ENCODE measurements at places on chromosomes 4 and X. TPM values are rescaled to one million over a fixed set of nuclear protein-coding genes. Genes with fewer than 3 reads are reported as not detected.

Gene ZNF827
- total RNA-seq, result 17.5 TPM

Gene CENPVL1
- not detected for total RNA-seq

Gene CNKSR2
- total RNA-seq, result 8.4 TPM

Gene EVC2
- total RNA-seq, result not detected

Gene GDPD2
- not detected for total RNA-seq

Gene CASP3
- total RNA-seq, result 27.5 TPM

Gene FGB
- total RNA-seq, result not detected

Gene REPS2
- not detected for total RNA-seq

Gene PLAC1
- not detected for total RNA-seq

Gene PTPN13
- total RNA-seq, result not detected

Gene SERTM2
- total RNA-seq, result 0.05 TPM

Gene NOA1
- 26.0 TPM for total RNA-seq

DNA sequence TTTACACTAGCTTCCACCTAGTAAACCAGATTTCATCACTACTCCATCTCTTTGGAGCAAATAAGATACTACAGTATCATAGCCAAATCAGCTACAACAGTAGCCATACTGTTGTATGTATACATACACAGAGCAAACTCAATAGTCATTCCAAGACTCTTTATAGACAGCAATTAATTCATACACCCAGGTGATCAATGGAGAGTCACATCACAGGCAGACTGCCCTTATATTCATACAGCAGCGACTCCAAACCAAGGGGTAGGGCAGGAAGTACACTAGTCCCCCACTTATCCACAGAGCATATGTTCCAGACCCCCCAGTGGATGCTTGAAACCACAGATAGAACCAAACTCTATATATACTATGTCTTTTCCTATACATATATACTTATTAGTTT lies 76.6 kb downstream of the FBXW7 start:
- H3K27ac ChIP-seq, result no peak overlapping the region
- H3K4me1 ChIP-seq, result peaks cover 63% of the 10 kb centered on the region
- no peaks in the 10 kb centered on the region for H3K27me3 ChIP-seq
- peaks cover 3% of the 10 kb centered on the region for H3K36me3 ChIP-seq

GRCh38 chrX:72304877-72305276 lies 837 bp downstream of the CITED1 start:
- no peak overlapping the region for H3K27ac ChIP-seq
- no peaks in the 10 kb centered on the region for H3K36me3 ChIP-seq
- H3K4me1 ChIP-seq, result peaks cover 20% of the 10 kb centered on the region

DNA sequence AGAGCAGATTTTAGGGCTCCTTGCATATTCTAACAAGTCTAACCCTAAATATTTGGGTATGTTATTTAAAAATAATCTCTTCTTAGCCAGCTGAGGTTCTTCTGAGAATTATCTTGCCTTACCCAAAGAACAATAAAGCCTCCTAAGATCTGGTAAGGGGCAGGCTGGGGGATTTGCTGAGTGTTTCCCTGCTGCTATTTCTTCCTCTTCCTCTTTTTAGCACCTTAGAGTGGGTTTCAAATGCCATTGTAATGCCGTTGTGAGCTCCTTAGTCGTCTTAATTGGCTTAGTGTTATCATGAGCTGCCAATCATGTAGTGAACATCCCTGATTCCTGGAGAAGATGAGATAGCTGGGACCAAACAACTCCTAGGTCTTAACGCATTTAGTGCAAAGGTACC lies 15.4 kb downstream of the STOX2 start:
- no peak overlapping the region for H3K27ac ChIP-seq
- no peaks in the 10 kb centered on the region for H3K36me3 ChIP-seq
- no peaks in the 10 kb centered on the region for H3K4me1 ChIP-seq
- no peak overlapping the region for H3K4me3 ChIP-seq
- DNase-seq, result no peak
- H3K27me3 ChIP-seq, result peaks cover 6% of the 10 kb centered on the region

DNA sequence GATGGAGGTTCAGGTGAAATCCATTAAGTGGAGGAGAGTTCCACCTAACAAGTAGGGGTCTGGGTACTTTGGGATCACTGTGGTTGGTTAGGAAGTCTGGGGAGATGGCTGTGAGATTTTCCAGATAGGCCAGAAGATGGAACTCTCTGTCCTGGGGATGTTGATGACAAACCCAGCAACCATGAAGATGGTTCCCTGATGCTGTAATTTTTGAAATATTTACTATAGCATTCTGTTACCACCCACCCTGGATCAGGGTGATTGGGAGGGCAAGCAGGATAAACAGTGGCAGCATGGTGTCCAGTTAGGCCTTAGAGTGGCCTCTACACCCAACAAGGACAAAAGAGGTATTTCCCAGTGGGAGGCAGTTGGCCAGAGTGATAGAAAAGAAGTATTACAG lies 15.9 kb upstream of the NELFA start:
- H3K27ac ChIP-seq, result no peak overlapping the region
- peaks cover 2% of the 10 kb centered on the region for H3K36me3 ChIP-seq
- H3K4me1 ChIP-seq, result no peaks in the 10 kb centered on the region
- DNase-seq, result no peak
- peaks cover 23% of the 10 kb centered on the region for H3K27me3 ChIP-seq

- DNase-seq, result no peak
- no peaks in the 10 kb centered on the region for H3K36me3 ChIP-seq
- no peaks in the 10 kb centered on the region for H3K4me1 ChIP-seq
- H3K27ac ChIP-seq, result no peak overlapping the region
- no peaks in the 10 kb centered on the region for H3K27me3 ChIP-seq
Observed at GRCh38 chr4:127211650-127212560, 420.9 kb upstream of the INTU start.

- no peaks in the 10 kb centered on the region for H3K27me3 ChIP-seq
- no peak overlapping the region for H3K27ac ChIP-seq
- no peak for DNase-seq
Observed at GRCh38 chr4:41396214-41396613, 139.5 kb downstream of the UCHL1 start.

DNA sequence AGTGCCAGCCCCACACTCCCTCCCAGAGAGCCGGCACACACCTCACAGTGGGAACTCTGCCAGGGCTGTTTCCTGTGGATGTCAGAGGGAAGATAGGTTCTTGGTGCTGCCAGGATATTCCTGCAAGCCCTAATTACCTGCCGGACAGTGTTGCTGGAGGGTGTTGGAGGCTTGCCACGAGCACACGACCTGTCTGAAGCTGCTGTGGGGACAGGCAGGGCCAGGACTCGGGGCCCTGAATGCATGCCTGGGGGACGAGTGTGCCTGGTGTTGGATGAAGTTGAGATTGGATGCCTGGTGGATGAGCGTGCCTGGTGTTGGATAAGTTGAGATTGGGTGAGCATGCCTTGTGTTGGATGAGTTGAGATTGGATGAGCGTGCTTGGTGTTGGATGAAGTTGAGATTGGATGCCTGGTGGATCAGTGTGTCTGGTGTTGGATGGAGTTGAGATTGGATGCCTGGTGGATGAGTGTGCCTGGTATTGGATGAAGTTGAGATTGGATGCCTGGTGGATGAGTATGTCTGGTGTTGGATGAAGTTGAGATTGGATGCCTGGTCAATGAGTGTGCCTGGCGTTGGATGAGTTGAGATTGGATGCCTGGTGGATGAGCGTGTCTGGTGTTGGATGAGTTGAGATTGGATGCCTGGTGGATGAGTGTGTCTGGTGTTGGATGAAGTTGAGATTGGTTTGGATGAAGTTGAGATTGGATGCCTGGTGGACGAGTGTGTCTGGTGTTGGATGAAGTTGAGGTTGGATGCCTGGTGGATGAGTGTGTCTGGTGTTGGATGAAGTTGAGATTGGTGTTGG lies 23.2 kb upstream of the UVSSA start:
- H3K27me3 ChIP-seq, result no peaks in the 10 kb centered on the region
- peaks cover under 1% of the 10 kb centered on the region for H3K4me1 ChIP-seq
- no peak for DNase-seq

DNA sequence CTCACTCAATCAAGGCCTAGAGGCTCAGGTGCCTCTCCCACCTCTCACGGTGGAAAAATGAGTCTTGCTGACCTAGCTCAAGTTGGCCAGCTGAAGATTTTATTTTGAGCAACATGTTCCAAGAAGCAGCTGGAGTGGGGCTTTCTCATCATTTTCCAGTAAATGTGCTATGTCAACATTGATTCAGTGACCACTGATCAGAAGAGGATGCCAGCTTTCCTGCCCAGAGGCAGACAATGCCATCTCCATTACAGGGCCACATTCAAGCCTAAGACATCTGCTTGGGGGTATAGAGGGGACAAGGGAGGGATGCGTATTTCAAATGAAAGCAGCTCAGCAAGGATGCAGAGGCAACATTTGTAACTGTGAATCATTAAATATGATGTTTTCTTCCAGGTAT lies 3.0 kb downstream of the MEPE start:
- no peaks in the 10 kb centered on the region for H3K36me3 ChIP-seq
- no peak overlapping the region for H3K4me3 ChIP-seq
- no peak for DNase-seq
- peaks cover 6% of the 10 kb centered on the region for H3K27me3 ChIP-seq
- H3K27ac ChIP-seq, result no peak overlapping the region

DNA sequence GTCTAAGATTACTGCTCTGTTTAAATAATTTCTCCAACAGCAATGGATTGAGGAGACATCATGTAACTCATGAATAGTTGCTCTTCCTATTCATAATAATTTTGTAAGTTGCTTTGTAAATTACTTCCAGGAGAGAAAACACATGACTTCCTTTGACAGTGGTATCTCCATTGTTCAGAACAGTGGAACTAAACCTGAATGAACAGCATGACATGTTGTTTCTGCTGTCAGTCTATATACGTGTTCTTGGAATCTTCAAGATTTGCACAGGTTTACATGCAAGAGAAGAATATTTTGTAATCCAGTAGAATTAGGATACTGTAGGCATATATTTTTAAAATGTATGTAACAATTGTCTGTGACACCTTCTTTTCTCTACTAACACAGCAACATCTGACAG lies 618.8 kb upstream of the GRID2 start:
- no peaks in the 10 kb centered on the region for H3K36me3 ChIP-seq
- H3K4me3 ChIP-seq, result no peak overlapping the region
- no peak for DNase-seq
- H3K4me1 ChIP-seq, result no peaks in the 10 kb centered on the region

- H3K4me3 ChIP-seq, result no peak overlapping the region
- H3K4me1 ChIP-seq, result no peaks in the 10 kb centered on the region
- H3K36me3 ChIP-seq, result no peaks in the 10 kb centered on the region
- DNase-seq, result no peak
Observed at GRCh38 chrX:40383360-40383759, 197.4 kb upstream of the ATP6AP2 start.

GRCh38 chrX:110657073-110657472 lies 138.5 kb downstream of the CHRDL1 start:
- no peaks in the 10 kb centered on the region for H3K27me3 ChIP-seq
- no peaks in the 10 kb centered on the region for H3K36me3 ChIP-seq
- H3K4me3 ChIP-seq, result no peak overlapping the region
- no peak overlapping the region for H3K27ac ChIP-seq

DNA sequence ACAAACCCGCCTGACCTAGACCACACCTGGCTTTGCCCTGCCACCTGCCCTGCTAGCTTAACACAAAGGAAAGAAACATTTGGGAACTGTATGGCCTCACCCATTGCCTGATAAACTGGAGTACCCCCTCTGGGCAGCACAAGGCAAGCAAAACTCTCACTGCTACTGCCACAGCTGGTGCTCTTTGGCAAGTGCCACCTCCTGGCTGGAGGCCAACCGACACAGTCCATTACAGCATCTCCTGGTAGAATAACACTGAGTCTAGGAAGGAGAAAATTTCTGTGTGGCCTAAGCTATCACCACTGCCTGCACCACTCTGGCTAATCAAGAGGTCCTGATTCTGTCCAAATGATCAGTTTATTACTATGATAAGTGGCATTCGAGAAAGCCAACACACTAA lies 18.9 kb upstream of the SPANXN3 start:
- H3K4me1 ChIP-seq, result no peaks in the 10 kb centered on the region
- no peaks in the 10 kb centered on the region for H3K27me3 ChIP-seq
- no peaks in the 10 kb centered on the region for H3K36me3 ChIP-seq
- H3K4me3 ChIP-seq, result no peak overlapping the region
- no peak overlapping the region for H3K27ac ChIP-seq
- no peak for DNase-seq

- H3K4me1 ChIP-seq, result no peaks in the 10 kb centered on the region
- H3K36me3 ChIP-seq, result no peaks in the 10 kb centered on the region
- no peaks in the 10 kb centered on the region for H3K27me3 ChIP-seq
- no peak for DNase-seq
Observed at GRCh38 chr4:125517831-125518230, 203.1 kb downstream of the FAT4 start.
